Kidney epithelial cell (primary cell): ENCODE measurements at places on chromosomes 1 and 21. TPM values are rescaled to one million over a fixed set of nuclear protein-coding genes. Genes with fewer than 3 reads are reported as not detected.

DNA sequence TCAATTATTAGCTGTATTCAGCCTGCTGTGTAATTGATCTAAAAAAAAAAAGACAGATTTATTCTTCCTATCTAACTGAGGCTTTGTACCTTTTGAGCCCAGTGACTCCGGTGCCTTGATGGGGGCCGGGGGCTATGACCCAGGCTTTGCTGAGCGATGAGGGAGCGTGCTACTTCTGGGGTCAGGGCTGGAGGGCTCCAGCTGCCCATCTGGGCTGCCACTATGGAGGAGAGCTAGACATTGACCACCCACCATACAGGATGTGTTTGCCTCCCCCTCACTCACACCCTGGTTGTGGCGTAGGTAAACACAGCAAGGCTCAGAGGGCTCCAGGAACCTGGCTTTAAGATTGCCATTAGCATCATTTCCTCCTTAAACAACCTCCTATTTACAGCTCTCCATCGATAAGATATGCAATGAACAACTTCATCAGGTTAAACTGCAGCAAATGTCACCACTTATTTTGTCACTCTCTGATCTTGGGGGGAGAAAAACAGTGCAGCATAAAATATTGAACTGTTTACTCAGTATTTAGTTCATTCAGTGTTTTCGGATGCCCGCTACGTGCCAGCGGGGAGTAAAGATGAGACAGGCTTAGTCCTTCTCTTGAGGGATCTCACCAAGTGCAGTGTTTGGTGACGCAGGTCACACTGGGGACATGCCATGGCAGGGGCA is 231.6 kb downstream of the KIF26B start:
- DNase-seq = no peak

GRCh38 chr1:210499956-210500355 is 171.3 kb downstream of the HHAT start:
- DNase-seq = no peak

DNA sequence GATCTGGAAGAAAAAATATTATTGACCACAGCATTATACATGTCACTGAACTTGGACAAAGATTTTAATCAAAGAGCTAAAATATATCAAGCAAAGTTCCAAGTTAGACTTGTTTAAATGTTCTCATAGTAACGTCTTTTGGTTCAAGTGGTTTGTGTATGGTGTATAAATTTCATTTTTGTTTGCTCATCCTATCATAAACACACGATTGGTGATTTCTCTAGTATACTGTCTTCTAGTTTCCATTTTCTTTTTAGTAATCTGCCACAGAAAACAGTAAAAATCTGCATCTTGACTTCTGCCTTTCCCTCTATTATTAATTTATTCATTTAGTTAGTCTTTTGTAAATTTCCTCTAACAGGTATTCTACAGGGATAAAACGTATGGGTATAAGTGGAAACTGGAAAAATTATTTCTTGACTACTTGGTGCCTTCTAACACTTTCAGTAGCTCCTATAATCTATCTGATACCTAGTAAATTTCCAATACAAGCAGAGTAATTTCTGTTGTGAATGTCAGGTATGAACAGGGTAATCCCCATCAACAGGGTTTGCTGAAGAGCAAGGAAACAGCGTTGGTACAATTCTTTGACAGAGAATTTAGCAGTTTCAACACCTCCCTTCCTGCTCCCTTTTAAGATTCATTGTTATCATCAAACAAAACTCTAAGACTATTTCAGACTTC is 268.0 kb downstream of the PTPRC start:
- no peak for DNase-seq

DNA sequence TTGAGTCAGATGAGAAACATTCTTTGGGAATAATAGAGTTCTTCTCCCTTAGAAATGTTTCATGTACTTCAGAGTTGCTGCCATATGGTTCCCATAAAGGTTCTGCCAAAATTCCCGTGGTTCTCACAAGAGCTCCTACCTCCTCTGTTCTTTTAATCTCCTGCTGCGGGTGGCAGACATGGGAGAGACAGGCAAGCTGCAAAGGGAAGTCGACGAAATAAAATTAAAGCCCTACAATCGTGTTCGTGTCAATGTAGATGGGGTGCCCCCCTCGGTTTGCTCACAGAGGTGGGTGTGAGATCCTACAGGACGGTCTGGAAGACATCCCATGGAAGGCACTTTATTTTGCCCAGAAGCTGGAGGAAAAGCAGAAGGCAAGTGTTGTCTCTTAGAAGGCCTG is 276.0 kb downstream of the RWDD3 start:
- no peak for DNase-seq

GRCh38 chr1:46580140-46580903 is 23.7 kb downstream of the MKNK1 start:
- no peak for DNase-seq

The SLC44A5 gene
- 3.7 and 4.4 TPM in 2 replicates for total RNA-seq

The PODN gene
- total RNA-seq = not detected in 2 replicates

The CD2 gene
- total RNA-seq = not detected in 2 replicates

The MARK1 gene
- 6.1 and 9.5 TPM in 2 replicates for total RNA-seq

The LCE3A gene
- total RNA-seq = not detected in 2 replicates
